ENCODE measurements at places on chromosomes 13 and 19.

GRCh38 chr13:112779856-112780604, 90.2 kb downstream of the ATP11A start:
- DNase-seq, result no peak

DNA sequence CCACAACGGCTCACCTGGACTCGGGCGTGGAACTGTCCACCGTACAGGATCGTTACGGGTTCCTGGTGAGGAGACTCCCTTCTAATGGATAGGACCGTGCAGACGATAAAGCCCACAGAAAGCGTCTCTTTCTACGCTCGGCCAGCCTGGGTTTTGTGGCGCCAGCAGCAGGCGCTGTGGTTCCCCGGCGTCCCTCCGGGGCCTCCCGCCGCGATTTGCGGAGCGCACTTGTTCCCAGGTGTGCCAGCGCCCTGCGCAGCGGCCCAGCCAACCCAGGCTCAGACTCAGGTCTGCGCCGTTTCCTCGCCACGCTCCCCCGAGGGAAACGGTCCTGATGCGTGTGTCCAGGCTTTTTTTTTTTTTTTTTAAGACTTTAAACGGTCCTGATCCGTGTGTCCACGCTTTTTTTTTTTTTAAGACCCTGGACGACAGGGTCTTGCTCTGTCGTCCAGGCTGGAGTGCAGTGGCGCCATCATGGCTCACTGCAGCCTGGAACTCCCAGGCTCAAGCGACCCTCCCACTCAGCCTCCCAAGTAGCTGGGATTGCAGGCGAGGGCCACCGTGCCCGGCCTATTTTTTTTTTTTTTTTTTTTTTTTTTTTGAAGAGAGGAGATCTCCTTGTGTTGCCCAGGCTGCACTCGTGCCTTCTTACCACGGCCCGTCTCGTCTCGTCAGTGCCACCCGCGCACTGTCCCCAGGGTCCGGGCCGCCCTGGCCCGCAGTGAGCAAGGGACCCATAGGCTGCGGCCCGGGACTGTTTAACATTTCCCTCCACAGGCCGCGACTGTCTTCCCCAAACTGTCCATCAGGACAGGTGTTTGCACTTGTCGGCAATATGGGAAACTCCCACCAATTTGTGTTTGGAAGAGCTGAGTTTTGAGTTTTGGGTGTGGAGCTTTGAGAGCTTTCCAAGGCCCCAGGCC, 23.8 kb downstream of the GJA3 start:
- DNase-seq, result no peak

- DNase-seq, result no peak
These were observed 290.2 kb downstream of the SLITRK1 start for GRCh38 chr13:83592095-83592494.

GRCh38 chr19:10091895-10092641, 6.0 kb downstream of the SHFL start:
- DNase-seq, result no peak

GRCh38 chr13:105343134-105343806, 1192.2 kb downstream of the EFNB2 start:
- no peak for DNase-seq

GRCh38 chr19:45884682-45885555, 1.0 kb downstream of the IRF2BP1 start:
- no peak for DNase-seq

- DNase-seq, result peak; percentile 94
These were observed 8.5 kb upstream of the LILRB3 start for GRCh38 chr19:54231077-54231931.

DNA sequence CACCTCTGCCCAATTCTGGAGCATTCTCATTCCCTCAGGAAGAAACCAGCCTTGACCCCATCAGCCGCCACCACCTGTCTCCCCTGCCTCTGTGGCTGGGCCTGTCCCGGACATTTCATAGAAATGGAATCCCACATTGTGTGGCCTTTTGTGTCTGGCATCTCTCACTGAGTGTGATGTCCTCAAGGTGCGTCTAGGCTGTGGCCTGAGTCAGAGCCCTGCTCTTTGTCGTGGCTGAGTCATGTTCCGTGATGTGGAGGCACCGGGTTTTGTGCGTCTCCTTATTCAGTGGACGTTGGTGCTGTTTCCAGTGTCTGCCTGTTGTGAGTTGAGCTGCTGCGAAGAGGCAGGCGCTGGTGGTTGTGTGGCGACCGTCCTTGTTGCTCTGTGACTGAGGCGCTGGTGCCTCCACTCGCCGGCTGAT, 3.5 kb downstream of the FZR1 start:
- DNase-seq, result no peak

DNA sequence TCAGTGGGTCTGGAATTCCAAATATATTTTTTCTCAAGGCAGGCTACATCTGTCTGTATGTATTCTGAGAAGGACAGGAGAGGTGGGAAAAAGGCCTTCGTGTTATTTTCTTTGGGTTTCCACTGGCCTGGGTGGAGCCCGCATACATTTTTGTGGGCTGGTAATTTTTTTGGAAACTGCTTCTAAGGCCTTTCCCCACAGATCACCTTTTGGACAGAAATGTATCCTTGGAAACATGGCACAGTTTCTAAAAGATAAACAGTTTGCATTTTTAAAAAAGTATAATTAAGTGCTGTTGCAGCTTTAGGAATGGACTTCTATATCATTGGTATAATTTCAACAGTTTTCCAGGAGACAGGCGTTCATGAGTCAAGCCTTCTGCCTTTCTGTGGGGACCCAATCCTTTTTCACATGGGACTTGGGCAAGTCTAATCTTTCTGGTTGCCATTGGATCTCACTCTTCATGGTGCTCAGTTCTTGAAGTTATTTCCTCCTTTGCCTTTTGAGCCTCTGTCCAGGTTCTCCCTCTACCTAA, 8.9 kb downstream of the RFX2 start:
- no peak for DNase-seq

GRCh38 chr19:1069009-1069779, 2.2 kb downstream of the ARHGAP45 start:
- peak; percentile 13 for DNase-seq

All from substantia nigra (tissue), 51 donors.